Mammary epithelial cell (primary cell): ENCODE measurements at places on chromosomes 5 and 9. TPM values are rescaled to one million over a fixed set of nuclear protein-coding genes. Genes with fewer than 3 reads are reported as not detected.

DNA sequence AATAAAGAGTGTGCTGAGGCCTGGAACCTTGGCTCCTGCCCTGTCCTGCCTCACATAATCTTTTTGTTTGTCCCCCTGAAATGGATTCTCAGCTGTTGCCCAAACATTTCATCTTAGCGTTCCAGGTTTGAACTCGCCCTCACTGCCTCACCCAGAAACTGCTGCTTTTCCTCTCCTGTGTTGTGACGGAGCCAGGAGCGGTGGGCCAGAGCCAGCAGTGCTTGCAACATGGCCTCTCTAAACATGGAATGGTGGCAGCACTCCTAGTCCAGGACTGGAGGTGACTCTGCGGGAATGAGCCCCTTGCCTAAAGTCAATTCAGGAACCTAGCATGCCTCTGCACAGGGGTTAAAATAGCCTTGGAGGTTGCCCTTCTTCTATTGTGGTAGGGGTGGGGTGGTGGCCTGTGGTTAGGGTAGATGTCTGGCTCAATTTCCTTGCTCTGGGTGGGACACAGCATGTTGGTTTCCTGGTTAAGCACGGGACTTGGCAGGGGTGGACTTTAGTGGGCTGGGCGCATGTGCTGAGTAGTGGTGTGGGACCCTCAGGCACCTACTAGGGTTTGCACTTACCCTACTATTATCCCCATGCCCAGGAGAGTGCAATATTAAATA, 101.6 kb downstream of the SLC25A46 start:
- DNase-seq = no peak

DNA sequence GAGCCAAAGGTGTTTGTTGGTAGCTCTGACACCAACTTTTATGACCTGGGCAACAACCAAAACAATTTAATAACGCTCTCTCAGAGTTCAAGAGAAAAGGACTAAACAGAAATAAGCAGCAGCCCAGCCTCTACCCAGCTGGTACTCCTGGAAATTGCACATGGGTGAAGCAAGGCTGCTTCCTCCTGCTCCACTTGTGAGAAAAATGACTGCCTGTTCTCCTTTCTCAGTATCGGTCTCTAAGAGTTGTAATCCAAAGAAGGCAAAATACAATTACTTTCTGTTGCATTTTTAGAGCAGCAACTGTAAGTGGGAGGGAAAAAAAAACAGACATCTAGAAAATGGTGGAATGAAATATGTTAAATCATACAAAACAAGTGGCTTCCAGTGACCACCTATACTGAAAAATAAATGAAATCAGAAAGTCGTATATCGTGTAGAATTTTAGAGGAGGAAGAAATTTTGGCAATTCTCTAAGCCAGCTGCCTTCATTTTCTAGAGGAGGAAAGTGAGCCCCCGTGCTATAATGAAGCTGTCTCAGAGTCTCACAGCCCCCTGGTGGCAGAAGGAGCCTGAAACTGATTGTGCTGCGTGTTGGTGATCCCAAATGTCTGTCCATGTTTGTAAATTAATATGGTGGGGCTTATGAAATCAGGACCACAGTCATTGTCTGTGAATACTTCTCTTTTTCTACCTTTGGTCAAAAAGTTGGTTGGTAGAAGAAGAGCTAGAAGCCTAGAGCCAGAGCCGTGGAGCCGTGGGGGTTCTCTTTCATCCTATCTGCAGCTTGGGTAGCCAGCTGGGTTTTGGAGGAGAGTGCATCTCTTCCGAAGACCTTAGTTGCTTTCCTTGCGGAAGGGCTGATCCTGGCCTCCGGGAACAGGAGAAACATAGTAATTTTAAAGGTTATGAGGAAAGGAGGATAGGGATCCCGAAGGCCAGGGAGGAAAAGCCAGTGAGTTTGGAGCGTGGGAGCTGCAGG, 139.9 kb downstream of the PIP5K1B start:
- DNase-seq = no peak

DNA sequence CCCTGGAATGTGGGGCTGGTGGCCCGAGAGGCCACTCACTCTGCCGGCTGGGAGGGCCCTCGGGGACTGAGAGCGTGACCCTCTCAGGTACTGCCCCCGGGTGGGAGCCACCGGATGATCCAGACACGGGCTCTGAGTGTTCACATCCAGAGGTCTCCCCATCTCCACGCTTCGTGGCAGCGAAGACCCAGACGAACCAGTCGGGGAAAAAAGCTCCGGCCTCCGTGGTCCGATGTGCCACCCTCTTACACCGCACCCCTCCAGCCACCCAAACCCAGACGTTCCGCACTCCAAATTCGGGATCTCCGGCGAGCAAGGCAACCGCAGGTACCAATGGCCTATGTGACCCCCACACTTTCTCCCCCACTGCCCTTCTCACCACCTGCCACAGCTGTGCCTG, 49.5 kb downstream of the AMBP start:
- no peak for DNase-seq

- peak; percentile 57 for DNase-seq
Measured at GRCh38 chr9:114501796-114502682, 3.2 kb downstream of the WHRN start.

GRCh38 chr9:76400534-76401096, 6.4 kb upstream of the RFK start:
- DNase-seq = peak; percentile 63

- peak; percentile 58 for DNase-seq
Measured at GRCh38 chr9:131382850-131383729, 10.8 kb upstream of the PRRC2B start.

GRCh38 chr5:131491749-131492148, 143.3 kb downstream of the RAPGEF6 start:
- DNase-seq = no peak

- no peak for DNase-seq
Measured at GRCh38 chr5:112685931-112686330, 51.8 kb upstream of the APC start.

DNA sequence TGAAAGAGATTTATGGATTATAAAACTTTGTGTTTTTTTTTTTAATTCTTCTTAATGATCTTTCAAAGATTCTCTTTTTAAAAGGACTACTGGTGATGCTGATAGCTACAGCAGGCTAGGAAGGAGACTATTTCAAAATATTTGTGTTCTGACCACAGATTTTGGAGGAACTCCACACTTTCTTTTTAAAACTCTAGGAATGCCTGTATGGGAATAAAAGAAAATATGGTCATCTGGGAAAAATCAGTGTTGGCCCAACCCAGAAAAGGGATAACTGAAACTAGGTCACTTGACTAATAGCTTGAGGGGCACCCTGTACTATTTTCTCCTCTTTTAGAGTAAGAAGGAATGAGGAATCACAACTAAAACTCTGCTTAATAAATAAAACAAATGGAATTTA, 97.6 kb upstream of the ADAMTS19 start:
- DNase-seq = no peak

NXNL2 gene
- total RNA-seq = 1.0 TPM

TAF11L6 gene
- total RNA-seq = not detected

C9orf153 gene
- total RNA-seq = 0.33 TPM
